ENCODE measurements at places on chromosomes 2 and 18.
A peak's percentile ranks its signal among the peaks of the same experiment; 100 is the strongest.

- DNase-seq, result no peak
Observed at GRCh38 chr2:112140205-112140802, 2.1 kb downstream of the FBLN7 start.

DNA sequence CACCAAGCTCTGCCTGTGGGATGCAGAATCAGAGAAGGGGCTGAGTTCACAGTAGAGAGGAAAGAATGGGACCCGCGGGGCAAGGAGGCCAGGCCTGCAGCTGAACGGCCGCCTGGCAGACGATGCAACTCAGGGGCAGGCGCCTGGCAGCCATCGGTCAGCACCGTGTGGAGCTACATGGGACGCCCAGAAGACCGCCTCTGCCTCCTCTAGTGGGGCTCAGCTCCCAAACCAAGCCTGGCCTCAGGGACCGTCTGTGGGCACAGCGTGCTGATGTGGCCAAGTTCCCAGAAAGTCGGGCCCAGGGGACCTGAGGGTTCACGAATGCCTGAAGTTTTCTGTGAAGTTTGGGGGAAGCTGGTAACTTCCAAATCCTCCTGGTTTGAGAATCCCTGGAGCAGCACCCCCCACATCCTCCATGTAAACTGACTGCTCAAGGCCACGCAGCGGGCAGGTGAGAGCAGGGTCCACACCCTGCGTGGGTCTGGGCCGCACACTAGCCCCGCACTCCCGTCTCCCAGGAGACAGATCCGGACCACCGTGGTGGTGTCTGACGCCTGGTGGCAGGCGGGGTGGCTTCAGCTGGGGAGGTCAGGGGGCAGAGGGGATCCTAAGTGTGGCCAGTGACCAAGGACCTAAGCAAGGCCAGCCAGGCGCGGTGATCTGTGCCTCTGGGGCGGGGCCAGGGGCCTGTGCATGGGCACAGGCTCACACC is 14.6 kb downstream of the SNORC start:
- DNase-seq, result no peak

- no peak for DNase-seq
Observed at GRCh38 chr2:198873503-198874471, 584.0 kb downstream of the SATB2 start.

- DNase-seq, result no peak
Observed at GRCh38 chr2:210199854-210200253, 25.4 kb downstream of the ACADL start.

DNA sequence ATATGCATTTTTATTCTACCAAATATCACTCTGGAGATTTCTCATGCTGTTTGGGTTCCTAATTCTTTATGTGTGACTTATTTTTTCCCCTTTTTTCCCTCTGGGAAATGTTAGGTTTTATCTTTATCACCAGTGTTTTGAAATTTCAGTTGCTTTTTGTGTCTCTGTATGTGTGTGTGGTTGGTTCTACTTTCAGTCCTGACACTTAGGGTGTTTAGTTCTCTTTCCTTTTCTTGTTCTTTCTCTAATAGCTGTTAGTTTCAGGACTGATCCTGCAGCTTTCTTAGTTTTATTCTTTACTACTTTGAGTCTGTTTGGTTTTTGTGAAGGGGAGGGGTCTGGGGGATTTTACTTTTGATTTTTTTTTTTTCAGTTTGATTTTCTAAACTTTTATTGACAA is 23.1 kb downstream of the PPM1B start:
- no peak for DNase-seq

DNA sequence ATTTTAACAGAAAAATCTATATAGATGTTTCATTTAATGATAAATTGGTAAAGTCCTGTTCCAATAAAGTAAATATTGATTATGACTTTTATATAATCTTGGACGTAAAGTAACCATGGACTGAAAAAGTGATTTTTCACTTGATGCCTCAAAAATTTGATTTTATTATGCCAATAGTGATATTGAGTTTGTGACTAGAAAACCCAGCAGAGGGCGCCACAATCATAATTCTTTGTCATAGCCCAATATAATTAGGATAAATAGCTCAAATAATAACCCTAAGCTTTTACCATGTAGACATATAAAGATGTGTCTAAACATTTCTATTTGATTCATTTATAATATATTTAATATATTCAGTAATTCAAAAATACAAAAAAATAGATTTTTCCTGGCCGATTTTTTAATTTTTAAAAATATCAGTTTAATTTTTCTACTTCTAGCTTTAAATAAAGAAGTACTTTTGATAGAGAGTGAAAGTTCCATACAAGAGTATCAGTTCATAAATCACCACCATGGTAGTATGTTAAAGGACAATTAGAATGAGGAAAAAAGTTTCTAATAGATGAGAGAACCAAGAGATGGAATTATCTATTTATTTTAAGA is 30.7 kb downstream of the CAMKMT start:
- peak; percentile 8 for DNase-seq

DNA sequence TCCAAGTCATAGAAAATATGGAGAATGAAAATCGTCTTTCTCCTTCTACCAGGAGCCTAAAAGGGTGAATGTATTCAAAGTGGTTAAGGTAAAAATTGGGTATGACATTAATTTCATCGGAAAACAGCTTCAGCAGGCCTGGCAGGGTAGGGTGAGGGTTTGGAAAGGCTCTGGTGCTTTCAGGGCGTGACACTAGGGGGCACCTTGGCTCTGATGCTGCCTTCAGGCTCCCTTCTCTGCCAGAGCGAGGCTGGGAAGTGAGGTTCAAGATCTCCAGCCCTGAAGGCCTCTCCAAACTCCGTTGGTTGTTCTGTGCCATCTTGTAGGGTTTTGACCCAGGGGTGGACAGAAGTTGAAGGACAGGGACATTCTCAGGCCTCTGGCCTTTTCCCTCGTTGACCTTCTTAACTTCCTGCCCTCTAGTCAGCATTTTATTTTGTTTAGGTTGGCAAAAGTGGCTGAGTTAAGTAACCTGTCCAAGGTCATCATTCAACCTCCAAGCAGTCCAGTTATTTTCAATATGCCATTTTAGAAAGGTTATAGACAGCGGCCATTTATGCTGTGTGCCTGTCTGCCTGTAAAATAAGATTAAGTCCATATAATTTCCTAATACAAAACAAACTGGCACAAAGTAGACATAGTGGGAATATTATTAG is 40.3 kb downstream of the EML6 start:
- peak; percentile 37 for DNase-seq

- no peak for DNase-seq
Observed at GRCh38 chr18:33128581-33128980, 311.9 kb downstream of the CCDC178 start.

- DNase-seq, result no peak
Observed at GRCh38 chr18:72325307-72325706, 218.8 kb downstream of the CBLN2 start.

All from HEK293T (cell line).